Cortex of kidney (tissue), 1 donor: ENCODE measurements at places on chromosomes 2 and 18.

DNA sequence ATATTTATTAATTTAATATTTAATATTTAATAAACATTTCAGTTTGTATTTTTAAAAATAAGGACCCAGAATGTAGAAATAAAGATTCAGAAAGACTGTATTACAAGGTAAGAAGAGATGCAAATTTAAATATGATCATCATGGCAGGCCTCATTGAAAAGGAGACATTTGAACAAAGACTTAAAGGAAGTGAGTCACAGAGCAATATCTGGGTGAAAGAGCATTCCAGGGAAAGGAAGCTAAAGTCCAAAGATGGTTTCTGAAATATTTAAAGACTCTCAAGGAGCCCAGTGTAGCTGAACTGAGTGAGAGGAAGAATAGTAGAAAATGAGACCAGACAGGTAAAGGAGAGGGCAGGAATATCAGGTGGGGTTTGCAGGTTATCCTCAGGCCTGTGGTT is 5.9 kb downstream of the SCYGR4 start:
- DNase-seq, result no peak

- no peak for DNase-seq
Observed at GRCh38 chr18:10037181-10037580, 123.4 kb downstream of the VAPA start.

DNA sequence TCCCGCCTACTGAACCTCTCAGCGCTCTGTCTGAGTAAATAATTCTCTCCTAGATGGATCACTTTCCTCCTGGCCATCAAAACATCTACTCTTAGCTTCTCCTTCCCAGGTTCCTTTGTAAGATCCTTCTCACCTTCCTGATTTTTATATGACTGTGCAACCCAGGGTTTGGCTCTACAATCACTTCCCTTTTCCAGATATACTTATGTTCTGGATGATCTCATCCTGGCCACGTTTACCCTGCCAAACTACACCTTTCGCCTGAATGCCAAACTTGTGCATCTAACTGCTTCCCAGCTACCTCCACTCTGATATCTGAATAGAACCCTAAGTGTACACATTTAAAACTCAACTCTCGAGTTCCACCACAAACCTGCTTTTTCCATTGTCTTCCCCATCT is 290.5 kb upstream of the REV1 start:
- no peak for DNase-seq

DNA sequence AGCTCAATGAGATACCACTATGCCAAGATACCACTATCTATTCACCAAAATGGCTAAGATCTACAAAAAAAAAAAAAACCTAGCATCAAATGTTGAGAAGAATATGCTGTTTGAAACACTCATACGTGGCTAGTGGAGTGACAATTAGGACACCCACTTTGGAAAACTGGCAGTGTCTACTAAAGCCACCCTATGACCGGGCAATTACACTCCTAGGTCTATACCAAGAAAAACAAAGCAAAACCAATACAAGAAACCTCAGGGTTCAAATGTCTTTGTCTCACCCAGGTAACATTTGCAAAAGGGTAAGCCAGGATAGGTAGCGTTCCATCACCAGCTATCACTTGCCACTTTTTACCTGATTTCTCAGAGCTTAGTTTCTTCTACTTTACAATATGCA is 123.6 kb upstream of the CAB39 start:
- no peak for DNase-seq

DNA sequence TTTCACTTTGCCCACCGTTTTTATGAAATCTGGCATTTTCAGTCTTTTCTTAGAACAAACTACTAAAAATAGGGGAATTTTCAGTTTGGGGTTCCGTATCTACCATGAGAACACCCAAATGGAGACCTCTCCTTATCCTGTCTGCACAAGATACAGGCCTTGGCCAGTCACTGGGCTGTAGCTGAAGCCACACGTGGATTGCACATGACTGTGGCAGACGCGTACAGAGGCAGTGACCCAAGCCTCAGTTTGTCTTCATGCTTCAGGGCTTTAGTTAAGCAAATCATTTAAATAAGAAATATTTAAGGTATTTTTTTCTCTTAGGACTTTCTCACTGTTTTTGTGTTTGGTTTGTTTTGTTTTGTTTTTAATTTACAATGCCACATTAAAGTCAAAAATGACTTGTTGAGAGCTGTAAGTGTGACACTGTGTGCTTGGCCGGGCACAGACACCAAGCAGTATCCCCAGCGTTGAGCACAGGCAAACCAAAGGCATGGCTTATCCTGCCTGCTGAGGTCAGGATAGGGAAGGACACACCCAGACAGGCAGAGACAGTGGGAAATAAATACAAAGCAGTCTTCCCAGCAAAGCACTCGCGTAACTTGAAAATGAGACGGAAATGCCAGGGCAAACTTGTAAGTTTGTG is 53.3 kb downstream of the TRAPPC12 start:
- no peak for DNase-seq

DNA sequence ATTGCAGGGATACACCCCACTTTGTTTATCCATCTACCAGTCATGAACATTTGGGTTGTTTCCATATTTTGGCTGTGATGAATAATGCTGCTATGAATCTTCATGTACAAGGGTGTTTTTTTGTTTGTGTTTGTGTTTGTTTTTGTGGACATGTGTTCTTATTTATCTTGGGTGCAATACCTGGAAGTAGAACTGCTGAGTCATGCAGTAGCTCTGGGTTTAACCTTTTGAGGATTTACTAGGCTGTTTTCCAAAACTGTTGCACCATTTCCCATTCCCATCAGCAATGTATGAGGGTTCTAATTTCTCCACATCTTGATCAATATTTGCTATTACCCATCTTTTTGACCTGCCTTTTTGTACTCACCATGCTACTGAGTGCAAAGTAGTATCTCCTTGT is 140.0 kb upstream of the CYP1B1 start:
- DNase-seq, result no peak

- no peak for DNase-seq
Observed at GRCh38 chr2:151508519-151508918, 98.8 kb downstream of the RIF1 start.

DNA sequence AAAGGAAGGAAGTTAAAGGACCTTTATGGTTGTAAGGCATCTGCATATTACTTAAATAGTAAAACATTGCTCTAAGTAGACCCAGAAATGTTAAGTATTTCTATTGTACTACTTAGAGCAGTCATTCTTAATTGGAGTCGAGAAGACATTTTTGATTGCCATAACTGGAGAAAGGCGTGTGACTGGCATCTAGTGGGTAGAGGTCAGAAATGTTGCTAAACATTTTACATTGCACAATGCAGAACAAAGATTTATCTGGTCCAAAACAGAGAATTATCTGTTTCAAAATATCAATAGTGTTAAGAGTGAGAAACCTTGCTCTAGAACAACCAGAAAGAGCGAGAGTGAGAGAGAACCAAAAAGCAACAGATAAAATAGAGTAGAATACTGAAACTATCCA is 23.3 kb upstream of the ROCK1 start:
- DNase-seq, result no peak

DNA sequence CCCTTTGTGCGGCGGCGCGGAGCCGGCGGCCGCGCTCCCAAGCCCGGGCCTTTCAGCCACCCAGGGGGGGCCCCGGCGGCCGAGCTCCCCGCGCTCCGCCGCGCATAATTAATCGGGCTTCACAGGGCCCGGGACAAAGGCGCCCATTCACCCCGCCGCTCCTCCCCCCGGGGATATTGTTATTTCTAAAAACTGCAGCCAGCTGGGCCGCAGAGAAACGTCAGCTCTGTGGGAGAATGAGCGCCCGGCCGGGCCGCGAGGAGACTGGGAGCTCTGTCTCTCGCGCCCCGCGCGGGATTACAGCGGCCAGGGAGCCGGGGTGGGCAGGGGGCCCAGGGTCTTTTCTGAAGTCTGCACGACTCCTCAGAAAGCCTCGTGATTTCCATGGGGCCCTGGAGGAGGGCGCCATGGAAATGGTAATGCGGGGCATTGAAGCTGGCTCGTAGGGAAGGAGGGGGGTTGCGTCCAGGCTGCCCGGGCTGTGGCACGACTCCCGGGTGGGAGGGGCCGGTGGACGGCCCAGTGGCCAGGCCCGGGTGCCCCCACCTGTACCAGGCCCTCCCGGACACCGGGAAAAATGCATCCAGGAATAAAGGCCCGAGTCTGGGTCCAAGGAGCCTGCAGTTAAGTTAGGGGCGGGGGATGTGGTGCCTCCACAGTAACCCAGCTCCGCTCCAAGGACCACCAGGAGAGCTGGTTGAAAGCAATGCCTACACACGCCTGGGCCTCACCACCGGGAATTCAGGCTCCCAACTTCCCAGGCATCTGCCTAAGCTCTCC is 125.3 kb downstream of the ZFP36L2 start:
- no peak for DNase-seq

DNA sequence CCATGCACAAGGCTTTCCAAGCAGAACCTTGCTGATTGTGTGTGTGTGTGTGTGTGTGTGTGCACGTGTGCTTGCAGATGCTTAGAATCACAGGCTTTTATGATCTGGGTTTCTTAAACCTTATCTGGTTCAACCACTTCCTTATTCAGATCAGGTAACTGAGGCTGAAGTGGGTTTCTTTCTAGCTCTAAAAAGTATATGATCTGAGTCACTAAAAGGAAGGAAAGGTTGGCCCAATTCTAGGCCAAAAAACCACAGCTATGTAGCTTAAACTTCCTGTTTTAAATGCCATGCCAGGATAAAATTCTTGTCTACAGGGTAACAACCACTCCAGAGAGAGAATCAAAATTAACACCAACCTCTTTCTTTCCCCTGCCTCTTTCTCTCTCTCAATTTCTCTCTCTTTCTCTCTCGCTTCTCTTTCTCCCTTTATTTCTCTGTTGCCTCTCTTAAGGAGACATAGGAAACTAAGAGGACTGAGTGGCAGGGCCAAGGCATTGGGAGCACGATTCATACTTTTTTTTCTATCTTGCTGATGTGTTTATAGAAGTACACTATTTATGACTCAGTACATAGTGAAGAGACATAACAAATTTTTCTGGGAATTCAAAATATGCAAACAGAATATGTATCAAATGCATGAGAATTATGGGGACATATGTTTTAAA is 140.3 kb downstream of the TRIB2 start:
- no peak for DNase-seq

GRCh38 chr18:63155910-63156773 is 163.4 kb downstream of the BCL2 start:
- DNase-seq, result no peak

- DNase-seq, result no peak
Observed at GRCh38 chr2:218985325-218986091, 524 bp upstream of the FEV start.

DNA sequence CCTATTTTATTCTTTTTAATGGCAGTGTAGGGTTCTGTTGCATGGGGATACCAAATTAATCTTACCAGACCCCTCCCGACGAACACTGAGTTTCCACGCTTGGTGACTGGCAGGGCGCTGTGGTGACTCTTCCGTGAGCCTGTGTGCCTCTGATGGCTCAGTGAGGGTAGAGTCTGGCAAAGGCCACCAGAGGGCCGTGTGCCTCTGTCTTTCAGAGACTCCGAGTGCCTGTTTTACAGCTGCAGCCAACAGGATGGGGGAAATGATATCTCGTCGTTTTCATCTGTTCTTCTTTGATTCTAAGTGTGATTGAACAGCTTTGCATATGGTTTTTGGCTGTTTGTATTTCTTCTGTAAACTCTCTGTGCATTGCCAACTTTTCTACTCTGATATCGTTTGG is 99.8 kb downstream of the ZNF236 start:
- DNase-seq, result no peak

- DNase-seq, result no peak
Observed at GRCh38 chr2:27870724-27871123, 19.5 kb downstream of the RBKS start.

- DNase-seq, result no peak
Observed at GRCh38 chr2:16948710-16949109, 283.1 kb upstream of the CYRIA start.

DNA sequence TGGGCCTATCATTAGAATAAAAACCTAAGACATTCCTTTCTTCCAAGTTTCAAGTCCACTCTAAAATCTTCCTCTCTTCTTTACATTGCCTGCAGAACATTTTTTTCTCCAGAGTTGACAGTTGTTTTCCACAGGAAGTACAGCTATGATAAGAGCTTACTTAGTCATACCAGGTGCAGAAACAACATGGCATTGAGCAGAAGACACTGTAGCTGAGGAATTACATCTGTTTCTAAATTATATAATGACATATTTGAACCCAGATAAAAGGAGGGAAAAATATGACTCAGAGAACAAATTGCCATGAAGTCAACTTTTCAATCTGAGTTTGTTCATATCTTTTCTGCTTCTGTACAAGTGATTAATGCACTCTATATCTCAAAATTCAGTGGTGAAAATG is 30.2 kb downstream of the CMPK2 start:
- no peak for DNase-seq

DNA sequence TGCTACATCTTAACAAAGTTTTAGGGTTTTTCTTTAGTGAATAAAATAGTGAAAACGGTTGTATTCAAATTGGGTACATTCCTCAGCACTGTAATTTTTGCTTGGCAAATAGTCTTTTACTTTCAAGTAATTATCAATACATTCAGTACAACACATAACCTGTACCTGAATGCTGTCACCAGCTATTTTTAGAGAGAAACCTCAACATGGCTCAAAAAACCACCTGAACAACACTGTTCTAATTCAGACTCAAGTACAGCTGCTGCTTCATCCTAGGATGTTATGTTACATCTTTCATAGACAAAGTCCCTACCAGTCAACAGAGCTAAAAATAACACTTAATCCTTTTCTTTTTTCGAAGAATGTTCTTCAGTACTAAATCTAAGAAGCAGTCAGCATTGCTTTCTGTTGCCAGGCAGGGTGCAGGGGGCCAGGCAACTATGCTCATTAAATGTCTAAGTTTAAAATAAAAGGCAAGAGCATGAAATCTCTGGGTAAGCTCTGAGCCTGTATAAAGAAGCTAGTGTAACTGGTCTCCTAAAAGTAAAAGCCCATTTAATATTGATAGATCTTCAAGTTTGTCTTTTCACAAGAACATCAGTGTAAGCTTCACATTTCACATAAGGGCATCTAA is 20.5 kb downstream of the PDIA6 start:
- DNase-seq, result no peak

DNA sequence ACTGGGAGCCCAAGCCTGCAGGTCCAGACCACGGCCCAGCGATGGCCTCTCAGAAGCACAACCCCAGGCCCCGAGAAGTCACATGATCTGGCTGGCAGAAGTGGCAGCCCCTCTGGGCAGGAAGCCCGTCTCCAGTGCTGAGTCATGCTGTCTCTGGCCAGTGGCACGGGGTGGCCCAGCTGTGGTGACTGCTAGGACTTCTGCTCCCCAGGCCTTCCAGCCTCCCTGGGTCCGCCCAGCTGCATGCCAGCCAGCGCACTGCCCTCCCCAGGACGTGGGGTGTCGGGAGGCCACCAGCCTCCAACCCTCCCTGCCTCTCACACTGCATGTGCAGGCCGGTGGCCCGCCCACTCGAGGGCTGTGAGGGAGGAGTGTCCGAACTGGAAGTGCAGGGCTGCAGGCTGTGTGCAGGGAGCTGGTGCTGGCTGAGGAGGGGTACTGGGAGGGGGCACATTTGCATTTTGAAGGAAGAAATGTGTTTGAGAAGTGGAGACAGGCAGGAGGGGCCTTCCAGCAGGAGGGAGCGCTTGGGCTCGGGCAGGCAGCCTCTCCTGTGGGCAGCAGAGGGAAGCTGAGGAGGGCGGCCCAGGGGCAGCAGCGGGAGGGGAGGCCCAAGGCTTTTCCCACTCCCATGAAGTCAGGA is 17.0 kb upstream of the HPCAL1 start:
- DNase-seq, result no peak
